GM18507 (cell line): ENCODE measurements at places on chromosomes 3 and 15.

- DNase-seq: no peak
These were observed 460.7 kb downstream of the IGSF11 start for GRCh38 chr3:118573912-118574311.

DNA sequence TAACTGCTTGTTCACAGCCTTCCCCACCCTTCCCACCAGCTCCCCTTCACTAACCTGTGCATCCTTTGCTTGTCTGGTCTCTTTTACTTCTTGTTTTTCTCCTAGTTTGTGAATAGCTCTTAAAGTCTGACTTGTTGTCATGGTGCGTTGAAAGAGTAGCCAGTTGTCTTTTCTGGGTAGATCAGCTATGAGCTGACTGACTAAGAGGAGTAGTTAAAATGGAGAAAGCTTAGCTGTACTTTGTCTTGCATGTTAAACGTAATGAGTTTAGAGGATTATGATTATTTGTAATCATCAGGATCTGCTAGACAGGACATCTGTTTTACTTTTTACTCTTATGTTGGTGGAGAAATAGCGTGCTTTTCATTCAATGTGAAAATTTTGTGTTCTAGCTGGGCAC, 35.9 kb downstream of the ATP2C1 start:
- no peak for DNase-seq

- no peak for DNase-seq
These were observed 131.9 kb upstream of the MEF2A start for GRCh38 chr15:99433757-99434450.

- no peak for DNase-seq
These were observed 3.9 kb upstream of the OPA1 start for GRCh38 chr3:193589129-193589528.

GRCh38 chr15:44009038-44009437, 182.2 kb downstream of the WDR76 start:
- no peak for DNase-seq

DNA sequence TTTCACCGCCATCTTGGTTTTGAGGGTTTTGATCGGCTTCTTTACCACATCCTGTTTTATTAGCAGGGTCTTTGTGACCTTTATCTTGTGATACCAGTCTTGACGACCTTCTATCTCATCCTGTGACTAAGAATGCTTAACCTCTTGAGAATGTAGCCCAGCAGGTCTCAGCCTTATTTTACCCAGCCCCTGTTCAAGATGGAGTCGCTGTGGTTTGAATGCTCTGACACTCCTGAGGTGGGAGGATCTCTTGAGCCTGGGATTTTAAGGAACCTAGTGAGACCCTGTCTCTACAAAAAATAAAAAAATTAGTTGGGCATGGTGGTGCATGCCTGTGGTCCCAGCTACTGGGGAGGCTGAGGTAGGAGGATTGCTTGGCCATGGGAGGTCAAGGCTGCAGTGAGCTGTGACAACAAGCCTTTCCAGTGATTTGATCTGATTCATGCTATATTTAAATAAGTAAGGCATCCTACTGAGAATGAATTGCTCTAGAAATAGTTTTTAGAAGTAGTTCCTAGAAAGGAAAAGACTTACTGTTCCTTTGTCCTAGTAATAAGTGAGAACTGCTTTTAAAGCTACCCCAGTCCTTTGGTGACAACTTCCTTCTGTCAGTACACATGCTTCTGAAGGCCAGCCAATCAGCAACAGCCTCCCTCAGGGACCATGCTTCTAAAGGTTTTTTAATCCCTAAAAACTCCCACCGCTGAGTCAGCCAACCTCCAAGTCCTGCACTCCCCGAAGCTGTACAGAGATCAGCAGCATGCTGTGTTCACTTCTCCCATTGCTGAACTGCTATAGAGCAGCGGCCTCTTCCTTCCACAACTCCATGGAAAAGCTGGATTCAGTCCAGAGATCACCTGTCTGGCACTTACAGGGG, 9.1 kb upstream of the CEMIP start:
- DNase-seq: no peak

DNA sequence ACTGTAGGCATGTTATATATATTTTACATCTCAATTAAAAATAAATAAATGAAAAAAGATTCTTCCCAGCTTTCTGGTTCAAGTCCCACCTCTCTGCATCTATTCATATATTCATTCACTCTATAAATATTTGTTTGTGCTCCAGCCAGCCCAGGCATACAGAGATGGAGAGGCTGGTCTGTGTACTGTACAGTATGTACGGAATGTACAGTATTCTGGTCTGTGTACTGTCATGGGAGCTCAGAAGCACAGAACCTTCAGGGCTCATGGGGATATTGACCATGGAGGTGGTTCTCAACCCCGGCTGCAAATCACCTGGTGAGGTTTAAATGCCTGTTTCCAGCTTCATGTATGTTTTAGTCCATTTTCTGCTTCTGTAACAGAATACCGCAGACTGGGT, 13.8 kb downstream of the CORO2B start:
- no peak for DNase-seq

DNA sequence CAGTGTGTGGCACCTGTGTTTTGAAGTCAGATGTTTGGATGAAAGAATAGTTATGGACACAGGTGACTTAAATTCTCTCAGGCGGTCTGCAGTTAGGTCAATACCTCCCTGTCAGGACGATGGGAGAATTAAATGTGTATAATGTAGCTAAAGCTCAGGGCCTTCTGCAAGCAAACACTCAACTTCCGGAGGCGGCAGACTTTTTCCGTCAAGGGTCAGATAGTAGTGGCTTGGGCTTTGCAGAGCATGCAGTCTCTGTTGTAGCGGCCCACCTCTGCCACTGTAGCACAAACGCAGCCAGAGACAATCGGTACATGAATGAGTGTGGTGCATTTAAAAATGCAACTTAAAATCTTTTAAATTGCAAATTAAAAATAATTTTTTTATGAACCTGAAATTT, 47.4 kb downstream of the CMTM8 start:
- DNase-seq: no peak

DNA sequence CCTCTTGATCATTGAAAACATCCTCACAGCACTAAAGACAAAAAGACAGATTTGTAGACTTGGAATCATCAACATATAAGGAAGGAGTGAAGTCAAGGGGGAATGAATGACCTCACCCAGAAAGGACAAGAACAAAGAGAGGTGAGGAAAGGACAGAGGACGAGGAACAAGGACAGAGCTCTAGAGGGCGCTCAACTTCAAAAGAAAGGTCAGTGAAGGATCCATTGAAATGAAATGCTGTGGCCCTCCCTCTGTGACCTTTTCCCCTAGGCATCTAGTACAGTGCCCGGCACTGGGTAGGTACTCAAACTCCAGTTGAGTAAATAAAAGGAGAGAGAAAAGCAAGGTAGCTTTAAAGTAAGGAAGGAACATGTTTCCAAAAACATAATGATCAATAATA, 2.6 kb downstream of the ATP8B4 start:
- no peak for DNase-seq

GRCh38 chr3:157300981-157301663, 135.5 kb upstream of the PTX3 start:
- DNase-seq: no peak

DNA sequence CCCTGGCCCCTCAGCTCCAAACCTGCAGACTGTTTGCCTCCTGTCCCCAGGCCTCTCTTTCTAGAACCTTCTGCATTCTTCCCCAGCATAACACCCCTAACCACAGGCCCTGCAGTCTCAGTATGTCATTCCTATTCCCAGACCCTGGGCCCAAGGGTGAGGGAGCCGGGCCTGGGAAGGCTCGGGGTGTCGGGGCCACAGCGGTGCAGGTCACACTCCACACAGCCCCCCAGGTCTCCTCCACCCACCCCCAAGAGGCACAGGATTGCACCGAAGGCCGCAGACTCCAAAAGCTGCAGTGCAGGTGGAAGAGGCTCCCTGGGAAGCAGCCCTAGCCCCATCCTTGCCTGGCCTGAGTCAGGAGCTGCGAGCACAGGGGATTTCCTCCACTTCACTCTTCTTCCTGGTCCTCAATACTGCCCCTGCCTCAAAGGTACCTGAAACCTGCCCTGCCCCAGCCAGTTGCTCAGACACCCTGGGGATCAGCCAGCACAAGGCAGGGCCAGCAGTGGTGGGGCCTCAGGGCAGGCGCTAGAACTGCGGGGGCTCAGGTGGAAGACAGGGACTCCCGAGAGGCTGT, 31.1 kb downstream of the TNK2 start:
- DNase-seq: no peak

GRCh38 chr3:30667280-30667651, 60.9 kb downstream of the TGFBR2 start:
- no peak for DNase-seq

GRCh38 chr3:130679218-130679617, 67.4 kb downstream of the PIK3R4 start:
- DNase-seq: no peak

DNA sequence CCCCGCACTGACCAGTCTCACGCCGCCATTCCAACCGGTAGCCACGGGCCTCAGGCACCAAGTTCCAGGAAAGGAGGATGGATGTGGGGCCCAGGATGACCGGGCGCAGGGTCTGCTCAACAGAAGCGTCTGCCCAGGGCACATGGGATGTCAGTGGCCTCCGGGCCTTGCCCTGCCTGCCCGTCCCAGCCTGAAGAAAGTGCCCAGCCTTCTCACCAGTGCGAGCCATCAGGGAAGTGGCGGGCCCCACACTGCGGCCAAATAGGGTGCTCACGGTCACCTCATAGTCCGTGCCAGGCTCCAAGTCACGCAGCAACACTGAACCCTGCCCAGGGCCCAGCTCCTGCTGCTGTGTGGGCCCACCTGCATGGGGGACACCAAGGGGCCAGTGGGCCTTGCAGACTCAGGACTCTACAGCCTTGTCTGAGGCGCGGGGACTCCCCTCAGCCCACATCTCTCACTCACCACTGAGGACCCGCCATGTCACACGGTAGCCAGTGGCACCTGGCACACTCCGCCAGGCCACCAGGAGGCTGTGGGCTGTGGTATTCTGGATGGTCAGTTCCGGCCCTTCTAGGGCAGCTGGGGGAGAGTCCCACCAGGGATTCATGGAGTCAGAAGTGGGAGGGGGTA, 3.1 kb downstream of the COL7A1 start:
- no peak for DNase-seq

DNA sequence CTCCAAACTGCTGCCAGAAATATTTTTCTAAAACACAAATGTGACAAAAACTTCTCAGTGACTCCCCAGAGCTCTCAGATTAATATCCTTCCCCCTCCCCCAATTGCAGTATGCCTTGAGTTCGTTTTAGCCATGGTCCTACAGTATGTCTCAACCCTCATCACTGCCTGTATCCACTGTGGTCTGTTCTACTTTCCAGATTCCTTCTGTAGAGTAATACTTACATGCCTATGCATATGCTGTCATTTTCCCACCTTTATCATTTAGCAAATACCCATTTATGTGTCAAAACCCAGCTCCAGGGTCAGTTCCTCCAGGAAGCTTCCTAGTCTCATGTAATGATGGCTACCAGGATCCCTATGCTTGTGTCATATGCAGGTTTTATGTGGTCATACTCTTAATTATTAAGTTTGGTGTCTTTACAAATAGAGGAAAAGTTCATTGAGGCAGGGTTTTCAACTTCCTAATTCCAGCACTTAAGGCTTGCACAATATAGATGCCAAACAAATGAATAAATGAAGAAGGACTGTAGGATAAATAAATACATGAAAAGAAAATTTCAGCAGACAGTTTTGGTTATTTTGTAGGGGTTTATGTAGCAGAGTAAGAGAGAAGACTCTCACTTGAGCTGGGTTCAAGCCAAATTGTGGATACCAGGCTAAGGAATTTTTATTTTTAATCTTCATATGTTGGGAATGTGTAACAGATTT, 170.8 kb downstream of the ALCAM start:
- DNase-seq: no peak

DNA sequence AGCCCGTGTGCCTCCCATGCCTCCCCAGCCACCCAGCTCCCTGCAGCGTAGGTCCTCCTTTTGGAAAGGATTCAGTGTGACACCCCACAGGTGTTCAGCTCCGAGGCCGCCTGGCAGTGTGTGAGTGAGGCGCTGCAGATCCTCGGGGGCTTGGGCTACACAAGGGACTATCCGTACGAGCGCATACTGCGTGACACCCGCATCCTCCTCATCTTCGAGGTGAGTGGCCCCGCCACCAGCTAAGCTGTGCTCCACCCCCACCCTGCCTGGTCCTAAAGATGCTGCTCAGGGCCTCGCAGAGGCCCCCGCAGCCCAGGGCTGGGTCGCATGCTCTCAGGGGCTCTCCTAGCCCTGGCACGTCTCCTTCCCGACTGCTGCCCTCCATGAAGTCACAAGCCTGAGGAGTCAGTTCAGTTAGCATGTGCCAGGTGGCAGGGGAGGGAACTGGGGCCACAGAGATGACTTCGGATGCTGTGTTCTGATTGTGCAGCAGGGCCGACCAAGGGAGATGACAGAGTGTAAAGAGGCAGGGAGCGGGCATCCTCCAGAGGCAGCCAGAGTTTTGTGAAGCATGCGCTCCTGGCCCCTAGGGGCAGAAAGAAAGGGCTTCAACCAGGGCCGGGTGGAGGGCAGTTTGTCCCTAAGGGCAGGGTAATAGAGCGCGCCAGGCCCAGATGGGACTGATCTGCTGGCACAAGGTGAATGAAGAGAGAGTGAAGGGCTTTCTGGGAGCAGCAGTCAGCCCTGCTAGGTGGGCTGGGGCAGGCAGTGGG, 26.8 kb downstream of the ACAD9 start:
- DNase-seq: no peak

GRCh38 chr3:29889215-29889614, 608.3 kb downstream of the RBMS3 start:
- DNase-seq: no peak

- no peak for DNase-seq
These were observed 21.8 kb downstream of the MYH15 start for GRCh38 chr3:108488631-108489030.

DNA sequence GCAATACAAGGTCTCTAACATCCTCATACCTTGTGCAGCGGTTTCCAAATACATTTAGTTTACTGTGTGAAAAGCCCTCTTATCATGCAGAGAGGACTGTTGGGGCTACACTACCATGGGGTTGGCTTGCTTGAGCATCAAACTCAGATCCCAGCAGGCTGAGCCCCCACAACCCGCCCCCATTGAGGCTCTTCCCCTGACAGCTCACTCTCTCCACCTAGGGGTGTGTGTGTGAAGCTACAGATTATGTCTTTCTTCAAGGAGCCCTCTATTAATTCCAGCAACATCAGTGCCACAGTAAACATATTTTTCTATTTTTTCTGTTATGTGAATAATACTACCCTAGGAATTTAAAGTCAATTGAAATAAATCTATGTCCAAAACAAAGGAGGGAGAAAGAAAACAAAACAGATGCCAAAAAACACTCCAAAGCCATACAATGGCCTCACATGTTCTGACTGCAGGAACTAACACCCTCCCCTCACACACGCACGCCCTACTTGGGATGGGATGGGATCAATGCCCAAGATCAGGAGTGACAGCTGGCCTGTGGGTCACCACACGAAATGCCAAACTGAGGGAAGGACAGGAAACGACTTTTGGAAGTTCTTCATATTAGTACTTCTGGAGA, 14.7 kb downstream of the TM4SF4 start:
- DNase-seq: no peak

GRCh38 chr3:23475446-23475845, 272.3 kb downstream of the UBE2E2 start:
- DNase-seq: no peak

DNA sequence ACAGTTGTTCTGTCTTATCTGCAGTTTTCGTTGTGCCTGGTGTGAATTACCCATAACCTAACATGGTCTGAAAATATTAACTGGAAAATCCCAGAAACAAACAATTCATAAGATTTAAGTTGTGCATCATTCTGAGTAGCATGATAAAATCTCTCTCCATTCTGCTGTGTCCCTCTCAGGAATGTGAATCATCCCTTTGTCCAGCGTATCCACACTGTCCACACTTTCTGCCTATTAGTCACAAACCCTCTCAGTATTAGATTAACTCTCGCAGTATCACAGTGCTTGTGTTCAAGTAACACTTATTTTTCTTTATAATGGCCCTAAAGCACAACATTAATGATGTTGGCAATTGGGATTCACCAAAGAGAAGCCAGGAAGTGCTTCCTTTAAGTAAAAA, 203.2 kb downstream of the CGGBP1 start:
- DNase-seq: no peak
